ENCODE measurements at places on chromosomes 12 and 14.

DNA sequence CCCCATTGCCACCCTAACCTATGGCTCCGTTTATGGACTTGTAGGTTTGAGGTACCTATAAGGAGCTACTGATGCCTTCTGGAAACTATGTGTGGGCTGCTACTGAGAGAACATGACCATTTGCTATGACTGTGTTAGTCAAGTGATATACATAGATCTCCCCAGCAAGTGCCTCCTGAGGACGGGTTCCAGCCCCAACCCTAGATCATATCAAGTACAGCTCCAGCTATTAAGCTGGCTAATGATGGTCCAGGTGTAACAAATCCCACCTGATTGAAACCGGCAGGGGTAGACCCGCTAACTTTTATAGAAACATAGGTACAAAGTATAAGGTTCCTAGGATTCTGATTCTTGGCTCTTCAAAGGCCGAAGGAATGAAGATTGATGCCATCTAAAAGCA, 23.7 kb downstream of the NINJ2 start:
- DNase-seq = no peak

- DNase-seq = no peak
These were observed 703.7 kb upstream of the MGAT4C start for GRCh38 chr12:86959766-86960458.

DNA sequence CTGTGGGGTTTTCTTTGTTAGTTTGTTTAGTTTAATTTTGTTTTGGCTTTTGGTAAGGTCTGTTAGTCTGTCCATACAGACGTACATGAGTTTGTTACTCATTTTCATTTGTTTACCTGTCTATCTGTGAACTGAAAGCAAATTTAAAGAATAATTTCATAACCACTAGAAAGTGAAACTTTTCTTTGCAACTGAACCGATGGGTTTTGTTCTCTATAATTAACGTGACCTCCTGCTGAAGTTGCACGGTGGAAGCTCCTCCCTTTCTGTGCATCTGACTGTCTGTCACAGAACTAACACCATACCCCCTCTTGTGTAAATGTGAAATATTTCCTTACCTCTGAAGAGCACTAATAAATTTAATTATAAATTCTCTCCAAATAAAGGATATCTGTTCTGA, 595.5 kb downstream of the GALC start:
- no peak for DNase-seq

- DNase-seq = no peak
These were observed 2.8 kb downstream of the TBX5 start for GRCh38 chr12:114403011-114403689.

DNA sequence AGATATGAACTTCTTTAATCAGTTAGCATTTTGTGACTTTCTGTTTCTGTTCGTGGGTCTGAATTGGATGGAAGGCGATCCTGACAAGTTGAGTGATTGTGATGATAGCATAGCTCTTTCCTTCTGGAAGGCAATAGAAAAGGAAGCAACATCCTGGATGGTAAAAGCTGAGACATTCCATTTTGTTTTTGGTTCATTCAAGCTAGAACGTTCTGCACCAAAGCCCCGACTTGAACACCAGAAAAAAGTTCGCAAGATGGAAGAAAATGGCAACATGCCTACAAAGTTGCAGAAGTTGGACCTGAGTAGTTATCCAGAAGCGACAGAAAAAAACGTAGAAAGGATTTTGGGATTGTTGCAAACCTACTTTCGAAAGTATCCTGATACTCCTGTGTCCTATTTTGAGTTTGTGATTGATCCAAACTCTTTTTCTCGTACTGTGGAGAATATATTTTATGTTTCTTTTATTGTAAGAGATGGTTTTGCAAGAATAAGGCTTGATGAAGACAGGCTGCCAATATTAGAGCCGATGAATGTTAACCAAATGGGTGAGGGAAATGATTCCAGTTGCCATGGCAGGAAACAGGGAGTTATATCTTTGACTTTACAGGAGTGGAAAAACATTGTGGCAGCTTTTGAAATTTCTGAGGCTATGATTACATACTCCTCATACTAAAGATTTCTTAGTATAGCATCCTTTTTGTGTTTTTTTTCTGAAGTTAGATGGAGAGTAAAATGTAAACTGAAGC, 896 bp downstream of the EID3 start:
- DNase-seq = peak; percentile 48

- DNase-seq = no peak
These were observed 54.3 kb downstream of the PTPN11 start for GRCh38 chr12:112473056-112473455.

DNA sequence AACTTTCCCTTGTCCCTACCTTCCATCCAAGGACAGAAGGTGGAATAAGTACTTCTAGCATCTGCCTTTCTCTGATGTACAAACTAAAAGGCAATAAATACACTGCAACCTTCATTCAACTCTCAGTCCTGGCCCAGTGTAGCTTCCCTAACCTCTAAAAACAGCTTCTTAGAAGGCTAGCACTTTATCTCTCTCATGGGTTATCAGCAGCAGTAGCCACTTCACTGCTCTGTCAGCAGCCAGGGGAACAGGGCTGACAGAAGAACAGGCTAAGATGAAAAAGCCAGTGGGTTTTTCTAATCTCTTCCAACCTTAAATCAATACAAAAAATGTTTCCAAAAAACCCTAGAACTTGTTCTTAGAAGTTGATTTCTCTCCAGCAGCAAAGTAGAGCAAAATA, 13.2 kb downstream of the BAZ2A start:
- no peak for DNase-seq

GRCh38 chr12:1161197-1161596, 170.2 kb downstream of the ERC1 start:
- no peak for DNase-seq

DNA sequence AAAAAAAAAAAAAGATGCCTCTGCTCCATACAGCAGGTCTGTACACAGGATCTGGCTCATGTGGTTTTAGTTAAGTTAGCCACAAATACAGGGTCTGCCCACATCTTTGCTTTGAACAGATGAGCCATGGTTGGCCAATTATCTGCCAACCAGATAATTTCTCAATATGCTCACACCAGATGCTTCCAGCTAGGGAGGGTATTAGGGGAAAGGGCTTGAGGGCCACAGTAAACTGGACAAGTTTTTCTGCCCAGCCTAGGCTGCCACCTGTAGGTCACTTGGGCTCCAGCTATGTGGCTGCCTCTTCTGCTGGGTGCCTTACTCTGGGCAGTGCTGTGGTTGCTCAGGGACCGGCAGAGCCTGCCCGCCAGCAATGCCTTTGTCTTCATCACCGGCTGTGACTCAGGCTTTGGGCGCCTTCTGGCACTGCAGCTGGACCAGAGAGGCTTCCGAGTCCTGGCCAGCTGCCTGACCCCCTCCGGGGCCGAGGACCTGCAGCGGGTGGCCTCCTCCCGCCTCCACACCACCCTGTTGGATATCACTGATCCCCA, 776 bp downstream of the RDH5 start:
- DNase-seq = peak; percentile 91

DNA sequence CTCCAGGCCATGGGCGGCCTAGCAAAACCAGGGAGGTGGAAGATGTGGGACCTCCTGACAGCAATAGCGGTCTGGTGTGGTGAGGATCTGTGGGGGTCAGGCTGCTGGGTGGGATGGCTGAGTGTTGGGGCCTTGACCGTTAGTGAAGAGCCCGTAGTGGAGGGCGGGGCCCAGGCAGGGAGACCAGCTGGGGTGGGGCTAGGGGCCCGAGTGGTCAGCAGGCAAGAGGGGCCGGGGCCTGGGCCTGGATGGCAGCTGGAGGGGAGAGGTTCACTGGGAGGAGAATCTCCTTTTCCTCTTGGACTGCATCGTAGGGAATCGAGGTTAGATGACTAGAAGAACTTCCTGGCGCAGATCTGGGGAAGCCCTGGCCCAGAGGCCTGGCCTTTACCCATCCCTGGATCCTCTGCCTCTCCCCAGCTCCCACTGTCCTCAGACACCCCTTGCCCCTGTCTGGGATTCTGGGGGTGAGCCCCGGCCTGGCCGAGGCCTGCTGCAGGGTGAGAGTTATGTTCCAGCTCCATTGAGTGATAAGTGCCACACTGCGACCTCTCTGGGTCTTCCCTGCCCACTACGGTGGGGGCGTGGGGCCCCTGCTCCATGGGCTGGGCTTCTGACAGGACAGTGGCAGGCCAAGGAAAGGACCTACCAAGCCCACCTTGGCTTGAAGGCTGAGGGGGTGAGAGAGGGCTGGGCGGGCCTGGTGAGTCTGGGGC, 47.1 kb downstream of the KRT80 start:
- DNase-seq = no peak

GRCh38 chr12:105041186-105041585, 43.1 kb downstream of the ALDH1L2 start:
- DNase-seq = no peak

- no peak for DNase-seq
These were observed 41.6 kb downstream of the LRRC74A start for GRCh38 chr14:76867516-76868453.

- peak; percentile 86 for DNase-seq
These were observed 51.0 kb downstream of the BMAL2 start for GRCh38 chr12:27383429-27384260.

DNA sequence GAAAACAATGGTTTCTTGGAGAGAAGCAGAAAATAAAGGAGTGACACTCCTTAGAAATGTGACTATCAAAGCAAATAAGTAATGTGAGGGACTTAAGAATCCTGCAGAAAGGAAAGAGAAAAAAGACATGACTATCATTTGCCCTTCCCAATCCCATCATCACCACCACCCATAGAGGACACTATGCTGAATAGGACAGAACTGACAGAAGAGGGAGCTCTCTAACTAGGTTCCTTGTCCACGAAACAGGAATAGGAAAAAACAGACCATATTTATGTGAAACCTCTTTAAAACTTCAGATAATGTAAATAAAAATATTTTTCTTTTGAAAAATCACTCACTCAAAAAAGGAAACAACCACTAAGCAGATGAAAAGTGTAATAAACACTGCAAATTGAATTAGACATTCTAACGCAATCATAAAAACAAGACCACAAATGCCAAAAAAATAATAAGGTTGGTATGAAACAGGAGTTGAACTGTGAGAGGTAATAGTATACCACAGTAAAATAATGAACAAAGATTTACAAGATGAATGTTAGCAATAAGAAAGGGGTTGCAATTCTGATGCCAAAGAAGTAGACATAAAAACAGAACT, 24.1 kb downstream of the KLRD1 start:
- DNase-seq = peak; percentile 74

DNA sequence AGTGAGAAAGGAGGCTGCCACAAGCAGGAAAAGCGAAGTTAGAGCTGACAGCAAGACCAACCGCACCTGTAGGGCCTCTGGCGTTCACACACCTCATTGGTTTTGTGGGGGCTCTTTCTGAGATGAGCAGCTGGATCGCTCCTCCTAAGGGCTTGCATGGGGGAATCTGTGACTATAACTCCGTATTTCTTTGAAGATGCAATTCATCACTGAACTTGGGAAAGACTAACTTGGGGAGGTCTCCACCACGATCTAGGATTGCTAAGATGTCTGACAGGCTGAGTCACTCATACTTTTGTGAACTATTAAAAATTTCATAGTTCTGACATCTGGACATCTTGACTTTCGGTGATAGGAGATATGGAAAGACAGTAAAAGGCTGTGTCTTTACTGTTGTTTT, 173.6 kb downstream of the ETV6 start:
- DNase-seq = peak; percentile 39

GRCh38 chr14:71582705-71583104, 349.5 kb upstream of the RGS6 start:
- peak; percentile 35 for DNase-seq

DNA sequence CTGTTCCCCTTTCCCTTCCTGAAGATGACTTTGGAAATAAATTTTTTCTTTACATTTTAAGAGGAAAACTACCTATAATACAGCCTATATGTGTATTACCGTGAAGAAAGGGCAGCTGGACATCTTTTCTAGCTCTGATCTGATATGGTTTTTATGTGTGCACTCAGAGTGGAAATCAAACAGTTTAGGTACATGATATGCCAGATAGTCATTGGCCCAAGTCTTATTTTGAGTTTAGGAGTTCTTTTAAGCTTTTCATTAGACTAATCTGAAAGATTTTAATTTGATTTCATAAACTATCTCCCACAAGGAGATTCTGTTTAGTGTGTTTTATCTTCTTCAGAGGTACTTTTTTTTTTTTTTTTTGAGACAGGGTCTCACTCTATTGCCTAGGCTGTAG, 48.8 kb downstream of the KIAA0586 start:
- DNase-seq = no peak

DNA sequence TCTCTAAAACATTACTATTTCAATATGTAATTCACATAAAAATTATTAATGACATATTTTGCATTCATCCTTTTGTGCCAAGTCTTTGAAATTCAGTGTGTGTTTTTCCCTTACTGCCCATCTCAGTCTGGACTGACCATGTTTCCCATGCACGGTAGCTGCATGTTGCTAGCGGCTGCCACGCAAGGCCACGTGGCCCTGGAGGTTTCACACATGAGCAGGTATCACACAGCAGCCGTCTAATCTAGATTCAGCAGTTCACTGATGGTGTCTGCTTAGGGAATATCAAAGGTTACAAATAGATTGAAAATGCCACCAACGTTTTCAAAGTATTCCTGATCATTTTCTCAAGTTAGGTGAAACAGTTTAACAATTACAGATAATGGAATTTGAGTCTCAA, 234.8 kb upstream of the FKBP4 start:
- no peak for DNase-seq

DNA sequence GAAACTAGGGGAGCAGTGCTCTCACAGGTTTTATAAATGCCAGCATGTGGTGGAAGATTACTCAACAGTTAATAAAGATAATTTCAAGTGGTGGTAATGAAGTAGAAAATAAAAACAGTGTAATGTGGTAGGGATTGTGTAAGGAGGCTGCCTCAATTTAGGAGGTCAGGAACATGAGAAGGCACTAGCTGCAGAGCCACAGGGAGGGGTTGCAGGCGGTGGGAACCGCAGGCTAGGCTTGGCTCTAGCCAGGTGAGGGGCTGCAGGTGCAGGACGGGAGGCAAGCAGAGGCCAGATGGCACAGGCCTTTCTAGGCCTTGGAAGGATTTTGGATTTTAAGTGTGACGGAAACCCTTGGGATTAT, 768 bp downstream of the METTL25 start:
- DNase-seq = no peak

DNA sequence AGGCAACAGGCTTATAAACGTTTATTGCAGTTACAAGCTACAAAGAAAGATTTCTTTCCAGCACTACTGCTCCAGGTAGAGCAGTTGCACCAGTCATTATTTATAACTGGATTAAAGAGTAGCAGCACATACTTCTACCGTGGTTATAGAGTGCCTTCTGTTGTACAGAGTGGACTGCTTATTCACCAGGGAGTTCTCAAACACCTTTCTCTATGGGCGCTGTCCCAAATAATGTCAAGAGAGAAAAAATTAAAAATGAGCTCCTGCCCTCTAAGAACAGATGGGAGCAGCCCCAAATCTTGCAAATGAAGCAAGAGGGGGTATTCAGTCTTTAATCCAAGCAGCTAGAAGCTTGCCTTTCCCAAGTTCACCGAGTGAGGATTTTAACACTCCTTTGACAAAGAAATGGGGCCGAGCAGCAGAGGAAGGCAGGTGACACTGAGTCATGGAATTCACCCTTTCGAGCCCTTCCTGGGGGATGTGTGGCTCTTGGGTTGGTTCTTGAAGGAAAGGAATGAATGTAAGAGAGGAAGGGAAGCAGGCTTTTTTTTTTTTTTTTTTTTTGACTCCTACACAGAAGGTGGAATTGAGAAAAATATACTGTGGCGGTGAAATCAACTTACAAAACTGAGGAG, 181.2 kb downstream of the PRKCH start:
- no peak for DNase-seq

All from AG08395 (cell line).